Left lung (tissue), 14 donors: ENCODE measurements at places on chromosomes 5 and 9. TPM values are rescaled to one million over a fixed set of nuclear protein-coding genes. Genes with fewer than 3 reads are reported as not detected.
A peak's percentile ranks its signal among the peaks of the same experiment; 100 is the strongest.

Gene LCN9
- total RNA-seq, result not detected

- peak; percentile 80 for DNase-seq
Measured at GRCh38 chr5:151699071-151699901, 12.6 kb upstream of the SPARC start.

GRCh38 chr5:125348936-125349831, 602.7 kb upstream of the ZNF608 start:
- DNase-seq, result no peak

DNA sequence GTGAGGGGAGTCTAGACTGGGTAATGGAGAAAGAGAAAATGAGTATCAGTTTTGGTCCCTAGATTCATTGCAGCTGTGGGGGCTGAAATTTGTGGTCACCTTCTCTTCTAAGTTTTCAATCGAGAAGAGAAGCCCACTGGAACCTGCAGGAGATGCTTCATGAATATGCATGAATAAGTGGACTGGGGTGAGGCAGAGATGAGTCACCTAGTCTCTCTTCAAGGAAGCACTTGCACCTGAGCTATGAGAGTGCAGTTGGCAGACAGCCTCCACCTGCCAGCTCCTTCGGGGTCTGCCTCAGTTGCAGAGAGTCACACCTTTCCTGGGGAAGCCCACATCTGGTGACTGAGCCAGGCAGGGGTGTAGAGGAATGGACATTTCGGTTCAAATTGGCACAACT, 69.1 kb downstream of the ZNF366 start:
- DNase-seq, result no peak

DNA sequence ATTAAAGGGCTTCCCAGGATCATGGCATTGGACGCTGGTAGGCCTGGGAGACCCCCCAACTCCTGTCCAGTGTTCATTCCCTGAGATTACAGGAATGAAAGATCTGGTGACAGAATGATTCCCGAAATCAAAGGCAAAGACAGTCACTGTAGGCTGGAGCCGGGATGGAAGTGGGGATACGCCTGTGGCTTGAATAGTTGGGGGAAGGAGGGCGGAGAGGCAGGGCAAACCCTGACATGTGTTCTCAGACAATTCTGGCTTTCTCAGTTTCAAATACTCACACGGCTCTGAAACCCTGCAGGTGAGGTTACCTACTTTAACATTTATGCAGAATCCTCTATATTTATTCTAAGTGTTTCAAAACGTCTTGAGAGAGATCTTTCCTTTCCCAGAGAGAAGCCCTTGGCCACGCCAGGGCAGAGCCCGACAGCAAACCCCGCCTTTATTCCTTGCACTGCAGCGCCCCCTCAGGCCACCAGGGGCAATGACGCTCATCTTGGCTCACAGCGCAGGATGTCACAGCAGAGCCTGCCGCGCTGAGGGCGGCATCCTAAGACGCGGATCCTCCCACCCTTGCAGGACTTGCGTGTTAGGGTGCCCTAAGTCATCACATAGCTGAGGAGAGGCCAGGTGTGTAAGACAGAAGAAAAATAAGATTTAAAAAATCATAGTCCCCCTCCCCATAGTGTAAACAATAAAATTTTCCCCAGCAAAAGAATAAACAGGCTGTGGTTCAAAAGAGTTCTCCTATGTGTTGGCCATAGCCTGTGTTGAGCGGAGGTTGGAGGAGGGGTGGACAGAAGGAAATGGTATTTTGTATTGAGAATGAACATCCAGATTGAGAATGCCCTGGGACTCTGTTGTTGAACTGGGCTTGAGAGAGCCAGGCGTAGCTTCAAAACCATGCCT, 284.5 kb downstream of the NTRK2 start:
- DNase-seq, result peak; percentile 87

DNA sequence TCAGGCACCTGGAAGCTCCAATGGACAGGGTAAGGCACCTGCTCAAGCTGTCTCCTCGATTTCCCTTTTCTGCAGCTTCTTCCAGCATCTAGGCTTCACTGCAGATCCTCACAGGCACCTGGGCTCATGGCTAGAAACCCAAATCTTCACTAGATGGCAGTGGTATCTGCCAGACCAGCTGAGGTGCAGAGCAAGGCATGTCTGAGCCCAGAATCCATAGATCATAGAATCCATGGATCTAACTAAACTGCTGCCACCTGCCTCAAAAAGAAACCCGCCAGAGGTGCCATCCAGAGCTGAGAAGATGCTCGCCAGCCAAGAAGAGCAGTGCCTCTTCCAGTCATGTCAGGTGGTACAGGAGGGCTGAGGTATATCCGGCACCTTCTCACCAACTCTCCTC, 6.9 kb downstream of the SHC3 start:
- DNase-seq, result no peak

GRCh38 chr9:23587903-23588302, 238.1 kb downstream of the ELAVL2 start:
- no peak for DNase-seq

DNA sequence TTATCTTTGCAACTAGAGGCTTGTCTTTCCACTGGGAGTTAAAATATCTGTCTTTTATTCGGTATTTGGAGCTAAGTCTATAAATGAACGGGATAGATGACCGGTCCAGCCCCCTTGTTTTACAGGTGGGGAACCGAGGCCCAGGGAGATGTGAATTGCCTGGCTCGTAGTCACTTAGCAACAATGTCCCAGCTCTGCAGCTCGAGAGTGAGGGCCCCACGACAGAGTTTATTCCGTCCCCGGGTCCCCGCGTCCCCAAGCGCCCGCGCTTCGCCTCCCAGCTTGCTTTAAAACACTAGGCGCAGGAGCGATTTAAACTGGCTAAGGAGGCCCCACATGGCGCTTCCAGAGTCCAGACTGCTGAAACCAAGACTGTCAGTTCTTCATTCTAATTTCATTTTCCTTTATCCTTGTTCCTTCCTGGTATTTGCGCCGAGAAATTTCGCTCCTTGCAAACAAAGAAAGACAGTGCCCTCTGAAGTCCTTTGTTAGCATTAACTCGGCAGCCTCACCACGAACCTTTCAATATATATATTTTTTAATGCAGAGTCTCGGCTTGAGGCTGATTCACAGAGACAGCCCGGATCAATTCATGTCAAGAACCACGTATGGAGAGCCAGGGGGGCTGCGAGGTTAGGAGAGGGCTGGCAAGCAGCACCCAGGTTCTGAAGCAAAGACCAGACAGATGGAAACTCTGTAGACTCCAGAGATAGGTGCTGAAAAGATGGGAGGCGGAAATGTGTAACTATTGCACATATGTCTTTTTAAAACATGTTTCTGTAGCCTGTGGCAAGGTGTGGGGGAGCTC, 1.4 kb upstream of the ENC1 start:
- peak; percentile 75 for DNase-seq

GRCh38 chr5:73205305-73205704, 32.3 kb downstream of the TMEM174 start:
- no peak for DNase-seq

- no peak for DNase-seq
Measured at GRCh38 chr9:131272212-131272611, 4.1 kb downstream of the FAM78A start.

DNA sequence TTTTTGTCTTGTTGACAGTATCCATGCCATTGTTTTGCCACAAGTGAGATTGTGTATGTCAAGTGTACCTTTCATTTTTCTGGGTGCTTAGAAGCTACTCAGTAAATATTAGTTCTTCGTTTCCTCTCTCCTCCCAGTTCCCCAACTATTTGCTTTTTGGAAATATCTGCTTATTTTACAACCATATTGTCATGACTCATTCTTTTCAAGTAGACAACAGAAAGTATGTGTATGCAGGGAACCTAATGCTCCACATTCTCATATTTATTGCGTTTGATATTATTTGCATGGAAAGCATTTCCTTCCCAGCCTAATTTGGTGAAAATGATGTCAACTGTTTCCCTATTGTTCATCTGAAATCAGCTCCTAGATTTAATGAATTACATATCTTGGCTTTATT, 483.7 kb upstream of the RIOK2 start:
- no peak for DNase-seq

GRCh38 chr9:35341021-35341420, 148.9 kb upstream of the RUSC2 start:
- DNase-seq, result no peak

Gene TNC
- total RNA-seq, result 166 TPM

Gene SREK1
- total RNA-seq, result 62.8 TPM

- DNase-seq, result no peak
Measured at GRCh38 chr9:136665704-136666371, 3.1 kb downstream of the EGFL7 start.

DNA sequence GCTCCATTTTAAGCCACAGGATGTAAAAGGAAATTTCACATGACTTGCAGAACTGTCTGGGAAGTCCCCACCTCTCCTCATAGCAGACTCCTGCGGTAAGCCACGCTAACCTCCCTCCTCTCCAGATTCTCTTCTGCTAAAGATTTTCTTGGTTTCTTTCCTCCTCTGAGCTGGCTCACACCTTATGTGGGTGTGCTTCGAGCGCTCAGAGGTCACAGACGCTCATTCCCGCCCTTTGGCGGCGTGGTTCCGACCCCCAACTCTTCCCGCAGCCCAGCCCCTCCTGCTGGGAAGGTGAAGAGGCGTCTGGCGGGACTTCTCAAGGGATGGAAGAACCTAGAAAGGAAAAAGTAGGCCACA, 32.9 kb upstream of the CDK20 start:
- DNase-seq, result no peak

DNA sequence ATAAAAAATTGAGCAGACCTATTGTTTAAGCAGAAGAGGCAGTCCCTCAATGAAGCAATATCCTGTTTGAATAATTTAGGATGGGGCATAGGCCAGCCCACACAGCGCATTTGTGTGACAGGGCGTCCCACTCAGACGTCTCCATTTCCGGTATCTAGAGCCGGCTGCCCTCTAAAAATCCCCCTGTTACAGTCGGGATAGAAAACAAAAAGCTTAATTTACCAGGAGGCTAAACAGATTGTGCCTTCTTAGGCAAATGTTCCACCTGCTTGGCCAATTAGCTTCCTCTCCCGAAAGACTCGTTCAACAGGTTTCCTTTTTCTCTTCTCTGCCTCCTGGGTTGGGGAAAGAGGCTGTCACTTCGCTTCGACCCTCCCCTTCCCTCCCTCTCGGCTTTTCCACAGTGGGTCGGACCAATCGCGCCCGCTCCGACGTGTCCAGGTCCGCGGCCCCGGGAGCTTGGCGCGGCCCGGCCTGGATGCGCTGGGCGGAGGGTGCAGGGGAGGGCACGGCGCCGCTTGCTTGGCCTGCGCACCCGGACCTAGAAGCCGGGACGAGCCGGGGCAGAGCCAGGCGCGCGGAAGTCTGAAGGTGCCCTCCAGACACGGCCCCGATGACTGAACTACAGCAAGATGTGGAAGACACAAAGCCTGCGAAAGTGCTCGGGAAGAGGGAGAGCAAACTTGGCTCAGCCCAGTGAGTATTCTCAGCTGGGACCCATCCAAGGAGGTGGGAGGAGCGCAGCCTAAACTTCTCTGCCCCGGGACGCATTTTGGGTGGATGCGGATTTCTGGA, at the start of gene GRAMD2B:
TSS of gene GRAMD2B (plus strand) at position 416 of the 795 bp plus-strand sequence. CDS start at position 614, 198 bp downstream.
- peak; percentile 71 for DNase-seq
